Esophagus squamous epithelium (tissue), 5 donors: ENCODE measurements at places on chromosomes 3 and 15. TPM values are rescaled to one million over a fixed set of nuclear protein-coding genes. Genes with fewer than 3 reads are reported as not detected.

RFX7 gene
- 10.4 TPM for total RNA-seq

CTXN2 gene
- not detected for total RNA-seq

DNA sequence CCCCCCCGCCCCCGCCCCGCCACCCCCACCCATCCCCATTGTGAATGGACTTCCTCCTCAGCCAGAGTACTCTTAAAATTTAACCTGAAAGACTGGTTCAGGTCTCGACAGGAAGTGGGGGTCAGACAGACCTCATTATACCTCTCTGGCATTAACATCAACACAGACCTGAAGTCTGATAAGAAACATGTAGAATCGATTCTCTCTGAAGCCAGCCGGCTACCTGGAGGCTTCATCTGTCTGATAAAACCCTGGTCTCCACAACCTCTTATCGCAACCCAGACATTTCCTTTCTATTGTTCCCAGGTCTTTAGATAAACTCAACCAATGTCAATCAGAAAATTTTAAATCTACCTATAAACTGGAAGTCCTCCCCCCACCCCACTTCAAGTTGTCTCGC lies 42.6 kb downstream of the SLCO2A1 start:
- no peaks in the 10 kb centered on the region for H3K36me3 ChIP-seq
- DNase-seq: no peak
- no peaks in the 10 kb centered on the region for H3K27me3 ChIP-seq
- no peak overlapping the region for H3K27ac ChIP-seq

DNA sequence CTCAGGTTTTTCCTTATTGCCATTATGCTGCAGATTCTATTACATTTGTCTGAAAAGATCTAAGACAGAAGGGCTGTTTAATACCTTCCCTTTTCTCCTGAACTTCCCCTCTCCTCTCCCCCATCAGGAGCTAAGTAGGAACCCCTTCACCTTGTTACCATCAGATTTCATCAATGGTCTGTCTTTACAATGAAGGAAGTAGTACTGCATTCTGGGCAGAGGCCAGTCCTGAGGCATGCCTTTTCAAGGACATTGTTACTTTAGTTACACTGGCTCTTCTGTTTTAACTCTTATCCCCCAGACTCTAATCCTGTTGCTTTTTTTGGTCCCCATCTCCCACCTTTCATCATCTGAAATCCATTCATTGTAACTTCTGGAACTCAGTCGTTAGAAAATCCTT lies 8.1 kb downstream of the CTNNB1 start:
- H3K4me3 ChIP-seq: no peak overlapping the region
- H3K27ac ChIP-seq: no peak overlapping the region
- H3K36me3 ChIP-seq: peaks cover 9% of the 10 kb centered on the region
- no peaks in the 10 kb centered on the region for H3K27me3 ChIP-seq
- DNase-seq: no peak

GRCh38 chr3:55194376-55194775 lies 266.5 kb upstream of the LRTM1 start:
- no peak overlapping the region for H3K27ac ChIP-seq
- no peaks in the 10 kb centered on the region for H3K27me3 ChIP-seq
- DNase-seq: no peak

GRCh38 chr3:125622381-125622791 lies 27.1 kb upstream of the OSBPL11 start:
- H3K27me3 ChIP-seq: no peaks in the 10 kb centered on the region
- no peak overlapping the region for H3K4me3 ChIP-seq
- H3K36me3 ChIP-seq: no peaks in the 10 kb centered on the region

DNA sequence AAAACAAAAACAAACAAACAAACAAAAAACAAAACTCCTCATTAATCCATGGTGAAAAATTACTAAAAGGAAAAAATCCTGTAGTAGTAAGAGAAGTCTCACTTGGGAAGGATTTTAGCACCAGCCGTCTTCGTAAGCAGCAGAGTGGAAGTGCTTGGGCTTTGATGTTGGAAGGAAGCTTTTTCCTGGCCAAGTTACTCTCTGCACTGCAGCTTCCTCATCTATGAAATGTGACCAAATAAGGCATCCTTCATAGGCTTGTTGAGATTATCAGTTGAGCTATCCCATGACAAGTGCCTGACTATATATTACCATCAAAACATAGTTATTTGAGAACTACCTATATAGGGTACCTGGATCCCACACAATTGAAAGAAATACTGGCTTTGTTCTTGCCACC lies 436.4 kb upstream of the ONECUT1 start:
- H3K36me3 ChIP-seq: no peaks in the 10 kb centered on the region
- no peak for DNase-seq
- H3K27ac ChIP-seq: no peak overlapping the region
- H3K27me3 ChIP-seq: no peaks in the 10 kb centered on the region
- no peak overlapping the region for H3K4me3 ChIP-seq

GRCh38 chr15:64216730-64217428 lies 54.1 kb upstream of the PPIB start:
- H3K4me3 ChIP-seq: no peak overlapping the region
- no peak for DNase-seq
- H3K4me1 ChIP-seq: no peaks in the 10 kb centered on the region
- H3K27me3 ChIP-seq: no peaks in the 10 kb centered on the region
- no peak overlapping the region for H3K27ac ChIP-seq

DNA sequence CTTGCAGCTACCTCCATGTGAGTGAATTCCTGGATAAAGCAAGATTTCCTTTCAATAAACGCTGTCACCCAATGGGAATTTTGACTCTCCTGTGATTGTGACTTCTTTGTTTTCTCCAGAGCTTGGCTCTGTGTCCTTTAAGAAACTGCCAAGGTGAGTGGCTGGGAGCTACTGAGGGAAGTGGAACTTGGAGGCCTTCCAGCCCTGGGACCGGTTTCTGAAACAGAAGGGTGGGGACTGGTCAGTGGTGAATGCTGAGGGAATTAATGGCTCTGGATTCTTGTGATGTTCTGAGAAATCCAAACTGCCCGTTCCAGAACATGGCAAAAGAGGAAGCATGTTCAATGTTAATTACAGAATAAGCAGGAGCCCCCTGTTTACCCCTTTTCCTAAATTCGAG lies 41.1 kb upstream of the MYZAP start:
- H3K4me1 ChIP-seq: peaks cover 15% of the 10 kb centered on the region
- no peaks in the 10 kb centered on the region for H3K27me3 ChIP-seq
- no peak overlapping the region for H3K27ac ChIP-seq
- H3K4me3 ChIP-seq: no peak overlapping the region
- DNase-seq: no peak
- peaks cover under 1% of the 10 kb centered on the region for H3K36me3 ChIP-seq

DNA sequence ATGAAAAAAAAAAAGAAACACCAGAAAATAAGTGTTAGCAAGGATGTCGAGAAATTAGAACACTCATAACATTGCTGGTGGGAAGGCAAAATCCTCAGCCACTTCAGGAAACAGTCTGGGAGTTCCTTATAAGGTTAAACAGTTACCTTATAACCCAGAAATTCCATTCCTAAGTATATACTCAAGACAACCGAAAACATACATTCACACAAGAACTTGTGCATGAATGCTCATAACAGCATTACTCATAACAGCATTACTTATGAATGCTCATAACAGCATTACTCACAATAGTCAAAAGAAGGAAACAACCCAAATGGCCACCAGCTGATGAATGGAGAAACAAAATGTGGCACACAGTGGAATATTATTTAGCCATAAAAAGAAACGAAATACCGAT lies 34.8 kb upstream of the DCP1A start:
- no peaks in the 10 kb centered on the region for H3K36me3 ChIP-seq
- no peaks in the 10 kb centered on the region for H3K4me1 ChIP-seq
- H3K4me3 ChIP-seq: no peak overlapping the region
- DNase-seq: no peak

DNA sequence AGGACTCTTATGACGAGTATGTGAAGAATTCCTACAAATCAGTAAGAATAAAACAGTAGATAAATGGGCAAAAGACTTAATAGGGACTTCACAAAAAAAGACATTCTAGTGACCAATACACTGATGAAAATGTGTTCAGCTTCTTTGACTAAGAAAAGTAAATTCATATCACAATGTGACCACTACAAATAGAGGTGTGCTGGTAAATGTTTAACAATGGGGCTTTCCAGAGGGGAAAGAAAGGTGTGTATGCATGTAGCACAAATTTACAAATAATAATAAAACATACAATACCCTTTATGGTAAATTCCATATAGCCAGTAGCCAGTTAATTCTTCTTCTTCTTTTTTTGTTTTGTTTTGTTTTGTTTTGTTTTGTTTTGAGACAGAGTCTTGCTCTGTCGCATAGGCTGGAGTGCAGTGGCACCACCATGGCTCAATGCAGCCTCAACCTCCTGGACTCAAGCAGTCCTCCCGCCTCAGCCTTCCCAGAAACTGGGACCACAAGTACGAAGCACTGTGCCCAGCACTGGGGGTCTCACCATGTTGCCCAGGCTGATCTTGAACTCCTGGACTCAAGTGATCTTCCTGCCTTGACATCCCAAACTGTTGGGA lies 17.5 kb upstream of the NMD3 start:
- no peak overlapping the region for H3K27ac ChIP-seq
- H3K4me1 ChIP-seq: no peaks in the 10 kb centered on the region
- no peak for DNase-seq
- no peaks in the 10 kb centered on the region for H3K36me3 ChIP-seq
- no peak overlapping the region for H3K4me3 ChIP-seq
- no peaks in the 10 kb centered on the region for H3K27me3 ChIP-seq
